Substantia nigra (tissue), 51 donors: ENCODE measurements at places on chromosomes 2 and 18.

DNA sequence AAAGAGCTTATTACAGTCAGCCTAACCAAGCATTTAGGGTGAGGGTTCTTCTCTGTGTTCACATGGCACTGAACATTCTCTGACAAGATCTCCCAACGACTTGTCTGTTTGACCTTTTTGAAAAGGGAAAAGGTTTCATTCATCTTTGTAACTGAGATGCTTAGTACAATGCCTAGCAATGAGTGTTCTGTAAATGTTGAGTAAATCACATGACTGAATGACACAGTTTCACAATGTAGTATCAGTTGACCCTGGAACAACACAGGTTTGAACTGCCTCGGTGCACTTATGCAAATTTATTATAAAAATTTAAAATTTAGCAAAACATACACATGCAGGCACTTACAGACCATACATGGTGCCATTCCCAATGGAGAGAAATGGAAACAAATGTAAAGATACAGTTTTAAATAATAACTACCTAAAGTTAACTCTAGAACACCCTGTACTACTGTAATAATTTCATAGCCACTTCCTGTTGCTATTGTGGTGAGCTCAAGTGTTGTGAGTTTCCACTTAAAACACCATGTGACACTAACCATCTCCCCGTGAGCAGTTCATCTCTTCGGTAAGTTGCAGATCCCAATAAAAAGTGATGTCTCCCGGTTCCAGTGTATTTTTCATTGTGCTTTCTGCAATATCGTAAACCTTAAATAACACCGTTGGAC lies 34.1 kb upstream of the VWC2L start:
- DNase-seq, result no peak

- DNase-seq, result no peak
These were observed 458.8 kb downstream of the METTL4 start for GRCh38 chr18:2112435-2113045.

DNA sequence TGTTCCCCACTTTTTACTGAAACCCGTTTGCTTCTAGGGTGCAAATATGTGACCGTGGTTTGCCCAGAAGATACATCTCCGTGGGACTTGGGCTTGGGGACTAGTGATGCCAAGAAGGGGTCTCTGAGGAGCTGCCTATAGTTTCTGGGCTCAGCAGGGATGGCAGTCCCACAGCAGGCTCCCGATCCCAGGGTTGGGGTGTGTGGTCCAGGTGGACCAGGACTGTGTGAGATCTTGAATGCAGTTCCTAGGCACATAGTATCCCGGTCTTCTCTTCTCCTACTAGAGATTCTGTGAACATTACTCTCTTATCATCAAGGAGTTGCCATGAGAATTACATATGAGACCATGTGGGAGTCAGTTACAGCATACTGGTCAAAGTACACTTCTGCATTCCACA lies 435.8 kb upstream of the SPRED2 start:
- DNase-seq, result no peak

DNA sequence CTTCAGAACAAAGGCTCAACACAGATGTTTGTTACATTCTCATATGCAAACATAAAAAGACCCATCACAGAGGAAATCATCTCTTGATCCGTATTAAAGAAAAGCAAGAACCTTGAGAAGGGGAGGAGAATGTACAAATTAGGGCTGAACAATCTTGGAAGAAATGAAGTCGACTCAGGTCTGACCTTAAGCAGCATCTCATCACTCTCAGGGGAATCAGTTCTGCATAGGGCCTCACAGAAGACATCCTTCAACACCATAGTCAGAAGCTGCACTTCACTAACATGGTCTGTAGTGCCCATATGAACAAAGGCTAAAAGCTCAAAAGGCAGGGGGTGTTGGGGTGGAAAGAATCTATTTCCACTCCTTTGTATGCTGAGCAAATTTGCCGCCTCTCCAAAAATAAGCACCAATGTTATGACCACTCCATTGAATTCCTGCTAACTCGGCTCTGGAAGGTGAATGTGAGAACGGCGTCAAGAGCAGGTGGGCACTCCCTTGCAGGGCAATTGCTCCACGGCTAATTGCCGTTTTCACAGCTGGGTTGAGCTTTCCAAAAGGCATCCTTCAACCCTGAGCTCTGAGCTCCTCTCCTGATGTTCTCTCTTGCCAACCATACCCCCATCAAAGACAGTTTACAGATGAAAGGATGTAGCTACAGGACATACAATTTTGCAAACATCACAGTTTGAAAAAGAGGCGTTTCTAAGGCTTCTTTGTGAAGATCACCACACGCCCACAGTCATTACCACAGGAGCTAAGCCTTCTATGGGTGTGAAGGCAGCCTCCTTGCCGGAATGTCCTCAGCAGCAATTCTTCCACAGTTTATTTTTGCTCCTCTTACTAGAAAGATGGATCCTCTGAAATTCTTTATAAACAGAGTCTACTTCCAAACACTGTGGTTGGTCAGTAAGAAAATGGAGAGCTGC lies 10.0 kb downstream of the KLF7 start:
- DNase-seq, result no peak

GRCh38 chr2:15152382-15152781 lies 408.8 kb downstream of the NBAS start:
- DNase-seq, result no peak

DNA sequence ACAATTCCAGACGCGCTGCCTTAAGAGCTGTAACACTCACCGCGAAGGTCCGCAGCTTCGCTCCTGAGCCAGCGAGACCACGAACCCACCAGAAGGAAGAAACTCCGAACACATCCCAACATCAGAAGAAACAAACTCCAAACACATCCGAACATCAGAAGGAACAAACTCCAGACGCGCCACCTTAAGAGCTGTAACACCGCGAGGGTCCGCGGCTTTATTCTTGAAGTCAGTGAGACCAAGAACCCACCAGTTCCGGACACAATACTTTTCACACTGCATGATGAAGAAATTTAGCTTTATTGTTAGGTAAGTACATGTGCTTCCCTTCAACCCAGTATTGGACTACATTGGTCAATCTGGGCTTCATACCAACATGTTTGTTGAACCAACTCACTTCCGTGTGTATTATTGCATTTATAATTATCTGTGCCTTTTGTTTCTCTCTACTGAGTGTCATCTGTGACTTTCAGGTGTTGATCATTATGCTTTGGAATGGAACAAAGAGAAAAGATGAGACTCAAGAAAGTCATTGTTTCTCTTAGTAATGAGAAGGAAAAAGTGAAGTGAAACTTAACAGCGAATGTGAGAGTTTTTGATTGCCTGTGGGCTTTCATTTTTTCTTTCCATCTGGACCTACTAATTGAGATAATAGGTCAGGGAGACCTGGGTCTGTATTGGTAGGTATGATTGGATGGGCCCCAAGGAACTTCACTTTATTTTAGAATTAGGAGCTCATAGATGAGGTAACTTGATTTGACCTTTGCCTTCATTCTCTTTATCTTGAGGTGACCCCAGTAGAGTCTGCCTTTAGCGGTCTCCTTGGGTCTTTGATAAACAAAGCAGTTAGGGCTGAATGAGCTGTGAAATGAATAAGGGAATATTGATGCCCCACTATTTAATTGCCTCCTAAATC lies 76.1 kb upstream of the CAVIN2 start:
- DNase-seq, result no peak

- DNase-seq, result no peak
These were observed 7.6 kb downstream of the NEU4 start for GRCh38 chr2:241816431-241817121.

GRCh38 chr2:138742441-138743057 lies 37.6 kb downstream of the NXPH2 start:
- no peak for DNase-seq

DNA sequence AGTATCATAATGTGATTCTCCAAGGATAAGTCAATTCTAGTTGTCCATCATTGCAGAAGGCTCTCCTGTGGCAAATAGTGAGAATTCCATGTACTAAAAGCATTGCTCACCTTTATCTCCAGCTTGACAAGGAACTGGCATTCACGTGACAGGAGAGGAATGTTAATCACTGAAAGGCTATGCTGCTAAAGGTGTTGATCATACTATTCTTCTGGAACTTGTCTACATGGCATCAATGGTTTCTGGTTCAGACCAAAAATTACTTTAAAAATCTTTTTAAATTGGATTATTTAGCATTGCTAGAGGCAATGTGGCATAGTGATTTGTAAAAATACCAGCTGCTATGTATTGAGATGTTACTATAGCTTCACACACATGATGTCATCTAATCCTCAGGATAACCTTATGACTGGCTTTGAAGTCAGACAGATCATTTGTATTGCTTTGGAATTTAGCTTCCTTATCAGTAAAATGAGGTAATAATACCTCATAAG lies 414.4 kb downstream of the MTX2 start:
- no peak for DNase-seq

DNA sequence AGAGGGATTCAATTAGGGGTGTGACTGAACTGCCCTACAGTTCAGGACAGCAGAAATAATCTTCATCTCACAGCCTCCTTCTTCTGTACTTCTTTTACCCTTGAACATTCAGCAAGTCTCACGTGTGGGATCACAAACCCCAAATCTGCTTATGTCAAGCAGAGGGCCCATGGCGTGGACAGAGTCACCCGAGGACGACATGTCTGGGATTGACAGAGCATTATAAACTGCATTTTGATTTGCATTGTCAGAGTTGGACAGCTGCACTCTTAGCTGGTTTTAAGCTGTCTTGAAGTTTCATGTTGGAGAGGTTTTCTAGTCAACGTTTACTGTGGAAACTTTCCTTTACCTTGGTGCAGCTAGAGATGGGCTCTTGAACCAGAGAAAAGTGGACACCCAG lies 26.4 kb downstream of the MGAT5 start:
- DNase-seq, result no peak

- no peak for DNase-seq
These were observed 73.2 kb downstream of the TGFA start for GRCh38 chr2:70480468-70480867.

DNA sequence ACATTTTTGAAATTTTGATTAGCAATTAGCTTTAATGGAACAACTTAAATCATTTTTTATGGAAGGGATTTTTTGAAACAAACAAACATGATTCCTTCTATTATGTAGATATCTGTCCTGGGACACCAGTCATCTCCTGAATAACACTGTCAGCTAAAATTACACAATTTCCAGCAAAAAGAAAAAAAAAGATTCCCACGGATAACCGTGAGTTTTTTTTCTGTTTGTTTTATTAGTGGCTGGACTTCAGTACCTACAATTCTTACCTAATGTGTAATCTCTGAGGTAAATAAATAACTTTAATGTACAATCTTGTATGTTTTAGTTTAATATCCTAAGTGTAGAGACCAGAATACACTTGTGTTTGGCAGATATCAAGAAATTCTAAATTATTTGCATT lies 126.6 kb upstream of the KYNU start:
- DNase-seq, result no peak

GRCh38 chr2:234427081-234428061 lies 69.5 kb downstream of the ARL4C start:
- no peak for DNase-seq

DNA sequence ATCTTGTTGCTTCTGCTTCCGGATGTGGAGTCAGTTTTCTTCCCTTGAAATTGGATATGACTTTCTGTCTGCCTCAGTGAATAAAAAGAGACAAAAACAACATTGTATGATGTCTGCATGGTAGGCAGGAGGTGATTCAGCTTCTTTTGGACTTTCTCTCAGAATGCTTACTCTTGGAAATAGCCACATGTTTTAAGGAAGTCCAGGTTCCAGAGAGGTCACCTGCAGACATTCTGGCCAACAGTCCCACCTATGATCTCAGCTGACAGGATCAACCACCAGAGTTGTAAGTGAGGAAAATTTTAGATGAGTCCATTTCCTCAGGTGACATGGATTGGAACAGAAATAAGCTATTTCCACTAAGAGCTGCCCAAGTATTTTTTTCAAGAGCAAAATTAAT lies 508.7 kb upstream of the FAM98A start:
- DNase-seq, result no peak

GRCh38 chr2:168091986-168092385 lies 155.4 kb downstream of the STK39 start:
- DNase-seq, result no peak

DNA sequence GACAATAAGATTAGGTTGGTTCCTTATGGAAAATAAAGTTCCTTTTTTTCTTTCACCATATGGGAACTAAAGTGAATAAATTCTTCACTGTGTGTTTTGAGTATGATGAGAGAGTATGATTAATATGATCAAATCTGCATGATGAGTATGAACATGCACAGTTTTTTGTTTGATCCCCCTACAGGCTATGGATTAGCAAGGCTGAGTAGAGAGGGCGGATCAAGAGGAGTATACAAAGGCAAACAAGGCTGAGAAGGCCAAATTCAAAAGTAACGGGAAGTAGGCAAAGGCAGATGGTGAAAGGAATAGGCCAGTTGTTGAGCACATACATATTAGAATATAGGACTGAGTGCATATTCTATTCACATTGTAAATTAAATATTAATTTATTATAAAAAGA lies 508.2 kb downstream of the LRRTM4 start:
- no peak for DNase-seq
